Esophagus squamous epithelium (tissue), 5 donors: ENCODE measurements at places on chromosomes 2 and 18.

GRCh38 chr2:29719639-29720038 is 201.7 kb downstream of the ALK start:
- DNase-seq, result no peak

DNA sequence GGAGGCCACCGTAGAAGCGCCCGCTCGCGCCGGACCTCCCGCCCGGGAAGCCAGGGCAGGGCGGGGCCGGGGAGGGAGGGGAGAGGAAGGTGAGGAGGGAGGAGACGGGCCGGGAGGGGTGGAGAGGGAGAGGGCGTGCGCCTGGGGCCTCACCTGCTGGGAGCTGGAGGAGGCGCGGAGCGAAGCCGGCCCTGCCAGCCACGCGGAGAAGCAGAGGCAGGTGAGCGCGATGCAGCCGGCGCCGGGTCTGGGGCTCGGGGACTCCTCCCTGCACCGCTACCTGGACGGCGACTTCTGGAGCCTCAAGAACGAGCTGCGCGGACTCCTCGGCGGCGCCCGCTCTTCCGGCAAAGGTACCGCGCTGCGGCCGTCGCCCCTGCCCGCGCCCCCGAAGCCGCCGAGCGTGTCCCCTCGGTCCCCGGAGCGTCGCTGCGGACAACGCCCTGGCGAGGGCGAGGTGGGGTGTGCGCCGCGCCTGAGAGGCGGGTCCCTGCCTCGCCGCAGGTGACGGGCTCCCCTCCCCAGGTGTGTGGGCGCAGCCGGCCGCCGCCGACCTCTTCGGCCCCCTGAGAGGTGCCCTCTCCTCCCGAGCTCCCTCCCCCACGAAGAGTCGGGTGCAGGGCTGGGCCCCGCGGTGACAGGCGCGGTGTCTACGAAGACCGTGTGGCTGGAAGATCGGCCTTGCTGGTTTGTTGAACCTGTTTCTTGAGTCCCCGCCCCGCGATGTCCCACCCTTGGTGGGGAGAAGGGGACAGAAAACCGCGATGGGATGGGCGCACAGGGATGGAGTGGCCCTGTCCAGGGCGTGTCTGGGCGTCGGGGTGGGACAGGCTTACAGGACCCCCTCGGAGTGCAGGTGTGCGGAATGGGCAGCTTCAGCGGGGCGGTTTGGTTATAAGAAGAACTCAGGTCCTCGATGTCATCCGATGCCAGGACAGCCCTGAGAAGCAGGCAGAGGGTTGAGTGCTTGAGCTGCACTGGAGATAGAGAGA is at the start of gene ACOXL:
Gene ACOXL, plus strand, starts transcription at position 152 of the 992 bp plus-strand sequence. CDS start 35,817 bp downstream, outside the sequence.
- no peak for DNase-seq

GRCh38 chr2:158748926-158749590 is 46.1 kb upstream of the DAPL1 start:
- no peak for DNase-seq

DNA sequence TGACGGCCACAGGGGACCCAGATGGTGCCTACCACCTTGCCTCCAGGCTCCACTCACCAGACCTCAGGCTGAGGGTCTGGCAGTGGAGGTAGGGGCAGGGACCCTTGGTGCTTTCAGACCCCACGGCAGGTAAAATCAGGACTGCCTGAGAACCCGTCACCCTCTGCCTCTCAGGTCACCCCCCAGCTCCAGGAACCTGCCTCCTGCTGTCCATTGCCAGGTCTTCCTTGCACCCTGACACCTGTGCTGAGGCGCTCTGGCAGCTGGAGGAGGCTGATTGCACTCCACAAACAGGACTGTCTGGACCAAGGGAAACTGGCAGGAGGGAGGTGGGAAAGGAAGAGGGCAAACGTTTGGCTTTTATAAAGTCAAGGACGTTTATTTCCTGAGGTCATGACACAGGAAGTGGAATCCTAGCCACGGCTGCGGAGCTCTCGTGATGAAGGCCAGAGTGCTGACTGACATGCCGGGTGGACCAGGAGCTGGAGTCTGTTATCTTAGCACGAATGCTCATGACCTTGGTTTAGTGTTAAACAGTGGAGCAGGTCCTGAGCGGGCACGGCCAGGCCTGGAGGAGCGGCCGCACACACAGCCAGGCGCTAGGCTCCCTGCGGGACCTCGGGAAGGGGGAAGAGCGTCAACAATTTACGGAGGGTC is 40.5 kb downstream of the ANO7 start:
- no peak for DNase-seq

- no peak for DNase-seq
Observed at GRCh38 chr2:113203901-113204519, 30.2 kb downstream of the PSD4 start.

GRCh38 chr2:67516899-67517530 is 119.9 kb downstream of the ETAA1 start:
- DNase-seq, result no peak

GRCh38 chr2:128270672-128271596 is 47.7 kb downstream of the HS6ST1 start:
- DNase-seq, result no peak

- no peak for DNase-seq
Observed at GRCh38 chr2:101985793-101986164, 6.0 kb upstream of the IL1R2 start.

DNA sequence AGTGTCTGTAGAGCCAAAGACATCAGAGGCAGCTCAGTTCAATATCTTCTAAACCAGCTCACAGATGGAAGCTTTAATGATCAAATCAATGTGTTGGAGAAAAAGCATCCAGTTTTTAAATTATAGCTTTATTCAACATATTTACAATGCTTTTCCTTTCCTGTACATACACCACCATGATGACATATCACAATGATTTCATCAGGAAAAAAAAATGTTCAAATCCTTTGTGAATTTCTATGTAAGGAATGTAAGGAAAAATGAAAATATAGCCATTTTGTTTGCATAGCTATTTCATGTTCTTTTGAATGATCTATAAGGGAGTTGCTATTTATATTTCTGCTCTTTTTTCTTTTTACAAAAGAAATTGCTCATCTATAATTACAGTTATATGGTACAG is 134.7 kb upstream of the CDH20 start:
- DNase-seq, result no peak

DNA sequence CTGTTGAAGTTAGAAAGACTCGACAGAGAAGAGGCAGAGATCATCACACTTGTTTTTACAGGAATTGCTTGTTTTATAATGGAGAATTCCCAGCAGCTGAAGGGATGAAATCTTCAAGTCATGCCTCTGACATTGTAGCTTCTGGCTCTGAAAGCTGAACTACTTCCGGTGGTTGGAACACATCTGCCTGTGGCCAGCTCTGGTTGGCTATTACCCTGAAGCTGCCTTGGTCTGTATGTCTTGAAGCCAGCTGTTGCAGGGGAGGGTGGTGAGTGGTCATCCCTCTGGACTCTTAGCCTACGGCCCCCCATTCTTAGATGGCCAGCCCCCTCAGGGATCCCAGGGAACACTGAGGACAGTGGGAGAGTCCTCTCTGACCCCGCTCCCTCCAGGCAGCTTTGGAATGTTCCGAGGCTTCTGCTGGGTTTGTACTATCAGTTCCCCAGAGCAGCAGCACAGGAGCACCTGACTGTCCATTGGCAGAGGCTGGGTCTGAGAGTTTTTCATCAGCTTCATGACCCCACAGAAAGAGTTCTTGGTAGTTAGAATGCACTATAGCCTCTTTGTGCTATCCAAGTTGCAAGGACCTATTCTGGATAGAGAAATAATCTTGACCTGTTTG is 87.4 kb upstream of the CAPN13 start:
- no peak for DNase-seq

- no peak for DNase-seq
Observed at GRCh38 chr2:11773747-11774525, 27.5 kb downstream of the LPIN1 start.

GRCh38 chr18:56286775-56287325 is 351.5 kb downstream of the TXNL1 start:
- no peak for DNase-seq

GRCh38 chr2:96861074-96861473 is 3.3 kb upstream of the ANKRD39 start:
- DNase-seq, result no peak

GRCh38 chr18:51437280-51438271 is 240.1 kb upstream of the MEX3C start:
- DNase-seq, result no peak

GRCh38 chr2:239609607-239610310 is 208.9 kb upstream of the HDAC4 start:
- no peak for DNase-seq

- no peak for DNase-seq
Observed at GRCh38 chr2:232852676-232853075, 17.4 kb upstream of the SNORC start.

GRCh38 chr18:36017232-36017631 is 44.8 kb downstream of the RMP24 start:
- no peak for DNase-seq

DNA sequence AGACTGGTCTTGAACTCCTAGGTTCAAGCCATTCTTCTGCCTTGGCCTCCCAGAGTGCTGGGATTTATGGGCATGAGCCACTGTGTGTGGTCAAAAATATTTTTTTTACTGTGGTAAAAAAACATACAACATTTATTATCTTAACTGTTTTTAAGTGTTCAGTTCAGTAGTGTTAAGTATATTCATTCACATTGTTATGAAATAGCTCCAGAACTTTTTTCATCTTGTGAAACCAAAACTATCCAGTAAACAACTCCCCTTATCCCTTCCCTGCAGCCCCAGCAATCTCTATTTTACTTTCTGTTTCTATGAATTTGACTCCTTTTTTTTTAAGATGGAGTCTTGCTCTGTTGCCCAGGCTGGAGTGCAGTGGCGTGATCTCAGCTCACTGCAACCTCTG is 9.3 kb downstream of the RMC1 start:
- no peak for DNase-seq

GRCh38 chr2:774436-774835 is 97.2 kb upstream of the TMEM18 start:
- no peak for DNase-seq

DNA sequence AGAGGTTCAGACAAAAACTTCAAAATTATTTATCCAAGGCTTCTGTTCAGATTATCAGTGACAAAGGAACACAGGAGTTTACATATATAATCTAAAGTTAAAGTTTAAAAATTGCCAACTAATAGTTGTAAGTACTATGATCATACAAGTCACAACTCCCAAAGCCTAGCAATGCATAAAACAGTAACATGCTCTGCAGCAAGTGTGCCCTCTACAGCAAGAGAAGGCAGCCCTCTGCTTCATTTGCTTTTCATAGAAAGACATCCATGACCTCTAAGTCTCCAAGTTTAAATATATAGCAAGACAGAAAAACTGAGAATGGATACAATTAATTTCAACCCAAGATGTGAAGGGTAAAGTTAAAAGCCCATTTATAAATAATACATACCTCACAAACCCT is 13.3 kb downstream of the RAB1A start:
- DNase-seq, result no peak

DNA sequence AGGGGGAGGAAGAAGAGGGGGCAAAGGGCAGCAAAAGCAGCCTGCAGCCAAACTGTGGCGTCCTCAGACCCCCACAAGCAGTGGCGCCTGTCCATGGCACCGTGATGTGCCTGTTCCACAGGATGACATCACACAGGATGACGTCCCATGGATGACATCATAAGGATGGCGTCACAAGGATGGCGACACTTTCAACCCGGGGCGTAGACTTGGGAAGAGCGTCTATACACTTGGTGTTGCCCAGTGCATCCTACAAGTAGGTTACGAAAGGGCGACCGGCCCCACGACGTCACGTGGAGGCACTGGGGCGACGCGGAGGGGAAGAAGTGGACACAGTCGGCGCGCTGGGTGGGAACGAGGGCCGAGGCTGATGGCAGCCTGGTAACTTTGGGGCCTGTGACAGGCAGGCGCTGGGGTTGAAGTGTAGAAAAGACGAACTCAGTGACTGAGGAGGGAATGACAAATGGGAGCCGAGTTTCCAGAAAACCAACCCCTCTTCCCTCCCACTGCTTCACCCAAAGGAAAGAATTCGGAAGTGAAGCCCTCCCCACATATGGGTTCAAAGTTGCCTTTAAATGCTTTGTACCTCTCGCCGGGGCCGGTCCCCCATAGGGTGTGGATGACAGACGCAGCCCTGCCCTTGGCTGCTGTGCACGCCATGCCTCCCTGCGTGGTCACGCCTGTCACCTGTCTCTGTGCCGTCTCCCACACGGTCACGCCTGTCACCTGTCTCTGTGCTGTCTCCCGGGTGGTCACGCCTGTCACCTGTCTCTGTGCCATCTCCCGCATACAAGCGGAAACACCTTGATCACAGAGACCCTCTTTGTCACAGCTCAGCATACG is 13.4 kb upstream of the KCNG2 start:
- no peak for DNase-seq

DNA sequence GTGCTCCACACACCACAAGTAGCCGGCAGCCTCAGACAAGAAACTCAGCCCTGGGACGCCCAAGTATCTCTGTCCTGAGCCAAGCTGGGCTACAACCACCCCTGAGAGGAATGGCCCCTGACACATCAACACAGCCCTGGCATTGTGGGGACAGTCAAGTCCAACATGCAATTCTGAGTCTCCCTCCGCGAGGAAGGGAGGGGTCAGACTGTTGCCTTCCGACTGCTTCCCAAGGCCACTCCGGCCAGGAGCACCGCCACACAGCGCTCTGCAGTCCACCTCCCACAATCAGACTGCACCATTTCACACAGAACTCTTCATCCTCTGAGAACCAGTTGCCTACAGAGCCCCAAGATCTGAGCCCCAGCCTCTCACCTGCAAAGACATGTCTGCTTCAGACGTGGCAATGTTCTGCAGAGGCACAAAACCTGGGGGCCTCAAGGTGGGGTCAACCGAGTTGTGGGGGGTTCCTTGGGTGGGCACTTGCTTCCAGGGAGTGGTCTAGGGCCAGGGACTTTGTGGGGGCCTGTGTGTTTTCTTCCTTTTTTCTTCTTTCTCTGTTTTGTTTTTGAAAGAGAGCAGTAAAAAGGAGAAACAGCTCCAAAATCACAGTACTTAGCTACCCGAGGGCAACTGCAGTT is 76.7 kb upstream of the SALL3 start:
- no peak for DNase-seq

- no peak for DNase-seq
Observed at GRCh38 chr2:187233811-187234210, 214.2 kb downstream of the CALCRL start.

DNA sequence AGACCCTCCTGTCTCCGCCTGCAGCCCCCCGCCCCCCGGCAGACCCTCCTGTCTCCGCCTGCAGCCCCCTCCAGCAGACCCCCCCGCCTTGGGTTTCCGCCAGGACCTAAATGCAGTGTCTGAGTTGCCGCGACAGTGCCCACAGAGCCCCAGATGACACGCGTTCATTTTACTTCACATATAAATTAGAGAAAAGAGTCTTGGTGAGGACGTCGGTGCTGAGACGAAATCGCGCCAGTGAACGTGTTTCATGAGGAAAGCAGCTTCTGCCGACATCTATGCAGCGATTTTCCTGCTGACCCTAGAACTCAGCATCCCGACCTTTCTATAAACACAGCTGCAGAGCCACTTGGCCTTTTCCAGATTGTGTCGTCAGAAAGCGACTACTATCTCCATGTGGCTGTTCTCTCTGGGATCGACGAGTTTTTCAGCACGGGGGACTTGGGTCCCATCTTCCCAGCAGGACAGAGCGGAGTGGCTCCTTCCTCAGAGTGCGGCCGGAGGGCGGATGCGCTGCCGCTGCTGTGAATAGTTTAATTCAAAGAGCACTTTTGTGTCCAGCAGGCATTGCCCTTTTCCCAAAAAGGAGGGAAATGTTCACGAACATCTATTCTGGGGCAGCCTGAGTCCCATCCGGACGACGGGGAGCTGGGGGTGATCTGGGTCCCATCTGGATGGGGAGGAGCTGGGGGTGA is 136.7 kb downstream of the NFATC1 start:
- DNase-seq, result no peak

GRCh38 chr2:218564056-218564455 is 4.1 kb downstream of the USP37 start:
- no peak for DNase-seq
